ENCODE measurements at places on chromosomes 1 and 21.
A peak's percentile ranks its signal among the peaks of the same experiment; 100 is the strongest.

DNA sequence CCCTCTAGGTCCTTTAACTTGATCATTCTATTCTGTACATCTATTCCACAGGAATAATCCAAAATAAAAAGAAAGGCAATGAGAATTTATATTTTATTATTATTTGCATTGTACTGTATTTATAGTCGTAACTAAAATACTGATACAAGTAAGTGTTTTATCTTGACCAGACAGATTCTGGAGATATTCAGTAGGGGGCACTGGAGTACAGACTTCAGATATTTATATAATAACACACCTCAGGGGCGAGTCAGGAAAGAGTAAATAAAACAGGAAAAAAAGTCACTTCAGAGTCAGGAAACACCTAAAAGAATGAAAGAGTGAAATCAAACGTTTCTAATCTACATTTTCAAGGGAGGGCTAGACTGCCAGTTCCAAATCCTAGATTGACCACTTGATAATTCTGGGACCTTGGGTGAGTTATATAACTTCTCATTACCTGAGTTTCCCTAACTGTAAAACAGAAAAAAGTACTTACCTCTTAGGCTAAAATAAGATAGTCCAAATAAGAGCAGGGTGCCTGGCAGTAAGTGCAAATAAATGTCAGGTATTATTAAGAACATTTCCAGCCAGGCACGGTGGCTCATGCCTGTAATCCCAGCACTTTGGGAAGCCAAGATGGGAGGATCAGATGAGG lies 31.1 kb upstream of the MTF1 start:
- DNase-seq = peak; percentile 9

DNA sequence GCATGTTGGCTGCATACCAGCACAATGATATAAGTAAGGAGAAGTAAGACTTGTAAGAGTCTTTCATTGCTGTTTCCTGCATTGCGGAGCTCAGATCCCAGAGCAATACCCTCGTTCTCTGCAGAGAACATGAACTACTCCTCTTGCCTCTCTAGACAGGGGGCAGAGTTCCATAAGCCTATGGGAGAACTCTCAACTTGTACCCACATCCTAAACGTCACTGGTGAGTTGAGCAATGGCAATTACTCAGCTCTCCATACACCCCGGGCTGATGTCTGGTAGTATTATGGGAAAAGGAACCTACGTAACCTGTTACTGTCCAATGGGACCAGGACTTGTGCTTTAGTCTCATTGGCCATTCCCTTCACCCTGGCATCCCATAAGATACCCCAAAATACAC lies 27.3 kb upstream of the ZNF496 start:
- DNase-seq = no peak

- DNase-seq = no peak
These were observed 18.2 kb downstream of the RNF19B start for GRCh38 chr1:32946413-32946812.

- DNase-seq = peak; percentile 35
These were observed 2.2 kb upstream of the TESK2 start for GRCh38 chr1:45493116-45493697.

DNA sequence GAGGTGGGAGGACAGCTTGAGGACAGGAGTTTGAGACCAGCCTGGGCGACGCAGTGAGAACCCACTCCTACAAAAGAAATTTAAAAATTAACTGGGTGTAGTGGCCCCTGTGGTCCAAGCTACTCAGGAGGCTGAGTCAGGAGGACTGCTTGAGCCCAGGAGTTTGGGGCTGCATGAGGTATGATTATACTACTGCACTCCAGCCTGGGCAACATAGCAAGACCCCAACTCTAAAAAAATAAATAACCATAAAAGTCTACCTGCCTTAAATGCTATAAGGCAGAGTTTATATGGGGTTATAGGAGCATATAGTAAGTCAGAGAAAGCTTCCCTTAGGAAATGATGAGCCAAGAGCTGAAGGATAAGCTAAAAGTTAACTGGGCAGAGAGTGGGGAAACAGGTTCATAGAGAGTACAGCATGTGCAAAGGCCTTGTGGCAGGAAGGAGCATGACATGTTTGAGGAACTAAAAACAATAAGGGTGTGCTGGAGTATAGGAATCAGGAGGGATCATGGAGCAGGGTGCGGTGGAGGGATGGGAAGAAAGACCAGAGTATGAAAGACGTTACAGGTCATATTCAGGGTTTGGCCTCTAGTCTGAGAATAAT lies 68.3 kb downstream of the ADSS2 start:
- no peak for DNase-seq

GRCh38 chr1:45585110-45585426 lies 1.2 kb downstream of the NASP start:
- no peak for DNase-seq

DNA sequence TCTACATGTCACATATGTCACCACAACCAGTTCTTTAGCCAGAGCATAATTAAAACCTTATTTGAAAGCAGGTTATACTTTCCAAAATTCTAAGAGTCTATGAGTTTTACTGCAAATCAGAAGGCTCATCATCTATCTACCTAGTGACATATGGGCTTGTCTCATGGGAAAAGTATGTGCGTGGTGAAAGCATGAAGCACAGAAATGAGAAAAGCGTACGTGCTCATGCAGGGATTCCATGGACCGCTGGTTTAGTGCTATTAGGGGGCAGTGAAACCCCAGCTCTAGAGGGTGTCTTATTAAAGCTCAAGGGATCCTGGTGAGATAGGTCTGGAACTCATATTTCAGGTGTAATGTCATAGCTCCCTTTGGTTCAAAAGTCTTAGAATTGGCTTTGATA lies 50.2 kb downstream of the FAM163A start:
- DNase-seq = no peak

DNA sequence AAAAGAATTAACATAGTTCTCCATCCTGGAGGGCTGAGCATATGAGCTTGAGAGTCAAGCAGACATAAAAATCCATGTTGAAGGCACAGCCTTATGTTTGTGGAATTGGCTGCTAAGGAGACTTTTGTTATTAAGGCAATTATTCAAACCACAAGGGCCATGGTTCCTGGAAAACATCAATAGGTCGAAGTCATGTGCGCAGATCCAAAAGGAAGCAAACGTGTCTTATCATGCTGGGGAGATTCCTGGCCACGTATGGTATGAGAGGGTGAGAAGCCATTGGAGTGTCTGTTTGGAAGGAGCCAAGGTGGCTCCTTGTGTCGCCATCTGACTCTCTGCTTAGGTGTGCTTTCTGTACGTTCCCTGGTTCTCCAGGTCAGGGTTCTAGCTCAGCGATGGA lies 61.8 kb upstream of the COA6 start:
- no peak for DNase-seq

DNA sequence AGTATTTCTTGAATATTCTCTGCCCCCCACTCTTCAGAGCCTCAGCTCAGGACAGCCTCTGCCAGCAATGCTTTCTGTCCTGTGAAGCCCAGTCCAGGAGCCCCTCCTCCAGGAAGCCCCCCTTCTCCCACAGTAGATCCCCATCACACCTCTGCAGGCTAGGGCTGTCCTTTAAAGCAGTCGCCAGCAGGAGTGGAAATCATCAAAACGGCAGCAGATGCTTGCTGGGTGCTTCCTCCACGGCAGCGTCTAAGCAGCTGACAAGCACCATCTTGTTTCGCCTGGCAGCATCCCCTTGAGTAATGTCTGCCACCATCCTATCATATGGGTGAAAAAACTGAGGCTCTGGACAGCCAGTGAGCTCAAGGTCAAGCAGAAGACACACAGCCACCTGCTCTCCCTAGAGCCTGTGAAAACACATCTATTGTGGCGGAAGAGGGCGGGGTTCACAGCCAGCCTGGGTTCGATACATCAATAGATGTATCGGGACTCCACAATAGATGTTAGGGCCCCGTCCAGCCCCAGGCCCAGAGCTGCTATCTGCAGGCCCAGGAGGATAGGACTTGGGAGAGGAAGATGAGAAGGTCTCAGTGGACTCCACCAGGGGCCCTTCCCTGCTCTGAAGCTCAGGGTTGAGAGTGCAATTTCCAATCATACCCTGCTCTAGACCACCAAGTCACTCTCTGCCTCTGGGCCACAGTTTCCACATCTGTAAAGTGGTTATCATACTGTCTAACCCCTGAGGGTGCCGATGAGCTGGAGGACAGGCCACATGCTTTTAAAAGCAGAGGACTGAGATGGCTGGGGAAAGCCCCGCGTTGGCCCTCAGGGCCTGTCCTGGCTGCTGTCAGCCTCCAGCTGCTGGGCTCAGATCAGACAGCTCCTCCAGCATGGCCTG lies 17.5 kb downstream of the RUNX3 start:
- DNase-seq = no peak

GRCh38 chr1:209630383-209631225 lies 21.6 kb downstream of the LAMB3 start:
- DNase-seq = no peak

DNA sequence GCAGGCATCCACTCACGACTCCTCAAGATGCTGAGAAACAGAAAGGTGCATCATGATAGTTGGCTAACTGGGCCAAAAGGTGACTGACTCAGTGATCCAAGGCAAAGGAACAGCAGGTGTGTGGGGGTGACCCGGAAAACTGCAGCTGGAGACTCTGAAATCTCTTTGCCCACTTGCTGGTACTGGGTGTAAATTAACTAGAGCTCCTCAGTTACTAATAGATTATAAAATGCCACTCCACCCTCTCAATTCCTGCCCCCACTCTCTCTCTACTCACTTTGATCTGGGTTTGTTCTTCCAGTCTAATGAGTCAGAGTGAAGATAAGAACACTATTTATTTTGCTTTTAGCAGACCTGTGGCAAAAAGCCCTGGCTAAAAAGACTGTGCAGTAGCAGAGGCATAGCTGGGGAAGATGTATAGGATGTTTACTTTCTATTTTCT lies 7.2 kb upstream of the PIGC start:
- DNase-seq = no peak

DNA sequence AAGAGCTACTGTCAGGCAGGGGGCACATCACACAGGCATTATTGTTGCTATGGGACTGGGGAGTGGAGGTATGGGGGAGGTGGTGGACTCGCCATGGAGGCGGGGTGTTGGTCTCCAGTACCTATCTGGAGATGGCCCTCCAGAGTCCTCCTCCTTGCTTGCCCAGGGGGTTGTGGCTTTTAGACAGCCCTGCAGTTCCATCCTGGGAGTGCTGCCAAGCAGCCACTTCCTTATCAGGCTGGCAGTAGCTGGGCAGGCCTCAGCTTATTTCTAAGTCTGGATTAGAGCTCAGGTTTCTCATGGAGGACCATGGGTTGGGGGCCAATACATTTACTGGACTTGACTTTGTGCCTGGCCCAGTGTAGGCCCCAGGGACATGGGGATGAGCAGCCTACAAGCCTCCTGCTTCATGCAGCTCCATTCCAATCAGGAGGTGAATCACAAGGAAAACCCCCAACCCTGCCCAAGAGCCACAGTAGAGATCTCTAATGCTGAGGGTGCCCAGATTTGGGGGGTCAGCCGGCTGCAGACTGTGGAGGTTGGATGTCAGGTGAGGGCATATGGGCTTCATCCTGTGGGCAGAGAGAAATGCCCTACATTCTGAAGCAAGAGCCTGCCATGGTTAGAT lies 210.7 kb upstream of the EDN2 start:
- no peak for DNase-seq

- no peak for DNase-seq
These were observed 189.2 kb downstream of the SLC45A1 start for GRCh38 chr1:8506995-8507615.

- no peak for DNase-seq
These were observed 42.6 kb downstream of the KIRREL1 start for GRCh38 chr1:158035976-158036583.

GRCh38 chr1:85065550-85065949 lies 17.2 kb upstream of the MCOLN3 start:
- DNase-seq = no peak

DNA sequence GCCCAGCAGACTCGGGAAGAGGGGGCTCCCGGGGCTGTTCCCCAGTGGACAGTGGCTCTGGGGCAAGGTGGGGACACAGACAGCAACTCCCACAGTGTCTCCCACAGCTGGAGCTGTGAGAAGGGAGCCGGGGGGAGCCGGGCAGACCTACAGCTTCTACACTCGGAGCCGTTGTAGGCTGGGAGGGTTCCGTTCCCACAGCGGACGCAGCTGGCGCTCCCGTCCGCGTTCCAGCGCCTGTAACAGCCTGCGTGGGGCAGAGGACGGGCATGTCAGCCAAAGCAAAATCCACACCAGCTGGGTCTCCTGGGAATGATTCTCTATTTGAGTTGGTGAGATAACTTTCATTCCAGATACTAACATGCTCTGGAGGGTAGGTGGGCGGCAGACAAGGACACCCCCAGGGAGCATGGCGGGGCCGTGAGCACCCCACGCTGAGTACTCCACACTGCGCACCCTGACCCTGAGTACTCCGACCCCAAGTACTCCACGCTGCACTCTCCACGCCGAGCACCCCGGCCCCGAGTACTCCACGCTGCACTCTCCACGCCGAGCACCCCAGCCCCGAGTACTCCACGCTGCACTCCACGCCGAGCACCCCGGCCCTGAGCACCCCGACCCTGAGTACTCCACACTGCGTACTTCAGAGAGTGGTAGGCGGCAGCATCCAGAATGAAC lies 13.4 kb upstream of the RNF223 start:
- no peak for DNase-seq

DNA sequence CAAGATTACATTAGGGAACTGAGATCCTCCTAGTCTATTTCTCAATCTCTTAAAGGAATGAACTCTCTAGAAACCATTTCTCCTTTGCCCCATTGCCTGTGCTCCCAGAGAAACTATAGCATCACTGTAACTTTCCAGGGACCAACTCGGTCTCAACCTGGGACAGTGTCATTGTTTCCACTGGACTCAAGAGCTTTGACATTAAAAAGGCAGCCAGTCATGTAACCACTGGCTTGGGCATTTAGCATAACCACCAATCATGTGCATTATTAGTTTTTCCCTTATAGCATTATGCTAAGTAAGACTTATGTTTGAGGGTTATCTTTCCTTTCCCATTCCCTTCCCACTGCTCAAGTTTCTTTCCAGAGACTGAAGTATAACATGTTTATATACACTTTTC lies 18.2 kb downstream of the TEX38 start:
- no peak for DNase-seq

GRCh38 chr1:93573940-93574469 lies 107.6 kb downstream of the BCAR3 start:
- DNase-seq = no peak

GRCh38 chr1:17653276-17653675 lies 101.9 kb upstream of the ACTL8 start:
- DNase-seq = no peak

GRCh38 chr21:44391345-44392091 lies 38.1 kb downstream of the TRPM2 start:
- no peak for DNase-seq

DNA sequence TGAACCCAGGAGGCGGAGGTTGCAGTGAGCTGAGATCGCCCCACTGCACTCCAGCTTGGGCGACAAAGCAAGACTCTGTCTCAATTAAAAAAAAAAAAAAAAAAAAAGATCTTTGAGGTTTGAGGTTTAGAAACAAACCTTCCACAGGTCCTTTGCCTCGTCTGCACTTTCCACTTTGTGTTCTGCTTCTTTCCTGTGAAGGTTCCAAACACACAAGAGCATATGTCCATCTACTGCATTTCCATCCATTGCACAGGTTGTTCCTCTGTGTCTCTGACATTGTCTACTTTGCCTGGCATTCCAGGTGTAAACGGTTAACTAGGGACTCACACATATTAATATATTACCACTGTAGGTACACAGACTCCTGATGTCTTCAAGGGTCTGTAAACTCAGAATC lies 40.1 kb downstream of the DSTYK start:
- no peak for DNase-seq

Measured in NCI-H1105 (cell line).